Activated T-helper 9 cell treated with anti-CD3 and anti-CD28 coated beads, Interleukin-2, amount 50 U/mL, for 16 hours (primary cell): ENCODE measurements at places on chromosomes 3 and 15.

DNA sequence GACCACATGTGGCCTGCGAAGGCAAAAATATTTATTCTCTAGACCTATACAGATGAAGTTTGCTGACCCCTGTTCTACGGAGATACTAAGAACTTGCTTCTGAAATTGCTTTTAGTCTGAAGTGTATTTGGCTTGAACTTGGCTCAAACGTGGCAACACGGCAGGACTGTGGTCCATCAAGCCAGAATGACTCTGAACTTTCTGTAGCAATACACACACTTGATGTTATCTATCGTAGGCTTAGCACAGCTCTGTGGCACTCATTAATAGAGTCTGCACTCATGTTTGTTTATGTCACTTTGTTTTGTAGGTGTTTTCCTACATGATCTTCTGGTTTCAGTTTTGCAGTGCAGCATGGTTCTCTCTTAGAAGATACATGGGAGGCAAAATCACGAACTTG is 298.1 kb downstream of the ADAMTS17 start:
- DNase-seq: no peak

DNA sequence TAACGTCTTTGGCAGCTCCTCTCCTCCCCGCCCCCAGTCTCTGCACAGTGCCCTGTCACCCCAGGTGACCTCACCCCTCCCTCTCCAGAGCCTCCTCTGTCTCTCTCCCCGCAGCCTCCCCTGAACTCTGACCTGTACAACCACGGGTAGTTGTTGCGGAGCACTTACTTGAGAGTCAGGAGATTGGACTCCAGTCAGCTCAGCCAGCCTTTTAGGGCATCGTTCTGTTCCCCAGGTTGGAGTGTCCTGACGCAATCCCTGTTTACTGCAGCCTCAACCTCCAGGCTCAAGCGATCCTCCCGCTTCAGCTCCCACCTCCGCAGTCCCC is 177.7 kb downstream of the UACA start:
- no peak for DNase-seq

DNA sequence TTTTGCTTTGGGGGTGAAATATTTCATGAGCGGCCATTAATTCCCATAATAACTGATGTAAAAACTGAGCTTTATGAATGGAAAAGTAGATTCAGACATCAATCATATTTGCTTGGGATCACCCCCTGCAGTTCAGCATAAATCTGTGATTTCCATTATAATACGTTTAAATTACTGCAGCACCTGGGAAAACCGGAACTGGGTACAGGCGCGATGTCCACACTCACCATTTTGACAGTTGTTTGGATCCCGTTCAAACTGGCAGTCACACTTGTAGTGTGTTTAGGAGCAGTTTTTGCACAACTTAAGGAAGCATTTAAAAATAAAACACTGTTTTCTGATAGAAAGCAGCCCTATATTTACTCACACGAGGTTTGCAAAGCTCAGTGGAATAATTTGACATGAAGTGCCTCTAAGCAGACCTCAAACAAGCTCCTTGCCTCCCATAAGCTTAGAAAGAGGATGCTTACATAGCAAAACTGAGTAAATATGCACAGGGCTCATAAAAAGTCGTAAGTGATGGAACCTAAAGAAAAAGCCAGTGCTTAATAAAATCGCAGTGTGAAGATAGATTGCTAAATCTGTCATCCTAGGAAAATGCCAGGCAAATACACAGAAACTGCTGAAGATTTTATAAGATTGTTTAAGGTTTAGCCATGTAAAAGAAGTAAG is 377.6 kb downstream of the PTPRG start:
- no peak for DNase-seq

GRCh38 chr3:98612587-98612986 is 19.2 kb upstream of the CPOX start:
- no peak for DNase-seq

GRCh38 chr3:141294848-141295247 is 63.2 kb downstream of the PXYLP1 start:
- DNase-seq: no peak

DNA sequence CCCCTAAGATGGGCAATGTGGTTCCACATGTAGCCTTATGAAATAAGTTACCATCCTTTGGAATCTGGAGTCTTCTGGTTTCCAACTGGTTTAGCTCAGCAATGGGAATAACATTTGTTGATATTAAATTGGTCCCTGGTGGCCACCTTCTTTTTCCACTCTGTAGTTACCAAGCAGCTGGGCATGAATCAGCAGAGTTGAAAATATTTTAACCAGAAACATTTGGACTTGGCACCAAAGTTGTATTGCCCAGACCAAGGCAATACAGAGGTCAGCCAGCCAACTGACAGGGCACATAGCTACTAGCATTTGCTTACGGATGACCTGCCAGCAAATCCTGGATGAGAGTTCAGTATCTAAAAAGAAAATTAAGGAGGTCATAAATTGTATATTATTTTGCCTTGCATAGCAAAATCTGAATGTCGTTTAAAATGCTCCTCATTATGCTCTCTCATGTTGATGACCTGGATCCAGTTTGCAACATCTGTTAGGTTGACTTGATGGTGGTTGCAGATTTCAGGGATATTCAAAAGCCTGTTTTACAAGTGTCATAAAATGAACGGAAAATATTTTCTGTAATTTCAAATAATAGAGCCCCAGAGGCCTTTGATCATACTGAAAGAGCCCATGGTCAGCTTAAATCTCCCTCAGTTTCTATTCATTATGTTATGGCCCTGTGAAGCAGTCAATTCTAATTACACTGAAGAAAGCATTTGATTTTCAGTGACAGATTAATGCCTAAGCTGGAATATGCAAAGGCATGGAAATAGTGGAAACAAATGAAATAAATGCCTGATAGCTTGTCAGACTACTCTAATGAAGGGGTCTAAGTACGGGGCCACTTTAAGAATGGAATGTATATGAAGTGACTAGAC is 54.6 kb downstream of the PPM1L start:
- DNase-seq: no peak

DNA sequence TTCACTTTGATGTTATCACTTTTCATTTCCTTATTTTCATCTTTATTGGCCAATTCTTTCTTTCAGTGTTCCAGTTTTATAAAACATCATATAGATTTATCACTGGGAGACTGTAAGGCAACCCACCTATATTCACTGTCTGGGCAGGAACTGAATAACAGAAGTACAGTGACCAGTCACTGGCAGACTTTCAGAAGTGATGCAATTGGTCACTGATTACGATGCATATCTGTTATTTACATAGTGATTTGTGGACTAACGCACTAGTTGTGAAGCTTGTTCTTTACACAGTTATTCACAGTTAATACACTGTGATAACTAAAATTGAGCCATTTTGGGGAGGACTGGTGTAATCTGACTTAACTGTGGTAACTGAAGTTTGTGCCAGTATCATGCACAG is 190.2 kb upstream of the DPH6 start:
- DNase-seq: no peak

GRCh38 chr15:96468036-96468435 is 137.5 kb downstream of the NR2F2 start:
- no peak for DNase-seq

GRCh38 chr15:63539521-63539920 is 35.1 kb downstream of the USP3 start:
- no peak for DNase-seq

DNA sequence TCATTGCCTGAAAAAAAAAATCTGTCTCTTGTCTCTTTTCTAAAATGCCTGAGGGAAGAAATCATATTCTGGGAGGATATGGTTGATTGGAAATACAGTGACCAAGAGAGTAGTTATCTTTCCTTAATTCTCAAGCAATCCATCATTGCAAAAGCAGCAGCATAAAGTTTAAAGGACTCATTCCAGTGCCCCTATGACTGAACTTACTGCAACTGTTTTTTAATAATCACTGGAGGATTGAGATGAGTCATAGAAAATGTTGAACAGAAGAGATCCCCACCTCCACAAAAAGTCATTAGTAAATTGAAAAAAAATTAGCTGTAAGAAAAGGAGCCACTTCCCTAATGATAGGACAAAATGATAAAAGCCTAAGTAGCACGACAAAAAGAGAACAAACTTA is 121.5 kb downstream of the SLC9A9 start:
- no peak for DNase-seq

GRCh38 chr3:189967254-189967865 is 153.3 kb downstream of the P3H2 start:
- DNase-seq: no peak

DNA sequence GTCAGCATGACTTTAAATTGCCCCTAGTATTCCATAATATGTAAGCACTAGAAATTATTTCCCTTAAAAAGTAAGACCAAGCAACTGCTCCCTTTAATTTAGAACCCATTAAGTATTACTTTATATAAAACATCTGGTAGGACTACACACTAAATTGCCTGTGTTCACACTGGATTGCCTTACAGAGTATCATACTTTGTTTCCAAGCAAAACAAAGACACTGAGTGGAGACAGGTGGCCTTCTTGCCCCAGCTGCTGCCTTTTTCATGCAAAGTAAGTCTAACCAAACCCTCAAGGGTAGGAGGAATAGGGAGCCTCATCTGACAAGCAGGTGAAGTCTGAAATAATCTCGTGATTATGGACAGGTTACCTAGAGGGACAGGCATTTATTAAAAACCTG is 87.3 kb downstream of the PEX5L start:
- DNase-seq: no peak

DNA sequence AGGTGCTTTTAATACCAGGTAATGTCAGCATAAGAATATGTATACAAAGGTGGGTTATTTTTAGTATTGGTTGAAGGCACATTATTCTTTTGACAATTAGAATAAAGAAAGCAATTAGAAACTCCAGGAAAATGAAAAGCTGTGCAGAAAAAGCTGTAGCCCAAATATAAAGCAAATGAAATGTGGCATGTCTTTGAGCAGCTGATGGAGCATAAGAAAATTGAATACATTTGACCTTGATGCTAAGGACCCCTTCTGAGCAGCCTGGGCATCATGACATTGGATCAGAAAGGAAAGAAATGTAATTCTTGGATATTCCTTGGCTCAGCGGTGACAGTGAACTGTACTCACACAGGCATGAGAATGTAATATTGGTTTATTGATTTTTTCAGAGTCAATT is 8.0 kb upstream of the ISLR start:
- DNase-seq: no peak

- no peak for DNase-seq
Measured at GRCh38 chr15:66595931-66596545, 30.2 kb upstream of the LCTL start.

DNA sequence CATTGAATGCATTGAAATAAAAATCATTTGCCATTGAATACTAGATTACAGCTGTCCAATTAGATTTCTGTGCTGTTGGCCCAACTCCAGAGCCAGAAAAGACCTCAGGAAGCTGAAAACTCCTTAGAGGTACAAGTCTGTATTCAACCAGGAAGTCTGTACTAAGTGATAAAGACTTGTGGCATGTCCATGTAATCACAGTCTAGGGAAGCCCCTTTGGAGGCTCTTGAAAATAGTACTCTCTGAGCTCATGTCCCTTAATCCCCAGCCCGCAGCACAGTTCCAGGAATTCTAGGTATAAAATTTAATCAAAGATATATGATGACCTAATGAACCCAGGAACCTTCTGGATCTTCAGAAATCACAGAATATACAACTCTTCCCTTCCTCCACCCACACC is 279.4 kb downstream of the RSL24D1 start:
- no peak for DNase-seq

DNA sequence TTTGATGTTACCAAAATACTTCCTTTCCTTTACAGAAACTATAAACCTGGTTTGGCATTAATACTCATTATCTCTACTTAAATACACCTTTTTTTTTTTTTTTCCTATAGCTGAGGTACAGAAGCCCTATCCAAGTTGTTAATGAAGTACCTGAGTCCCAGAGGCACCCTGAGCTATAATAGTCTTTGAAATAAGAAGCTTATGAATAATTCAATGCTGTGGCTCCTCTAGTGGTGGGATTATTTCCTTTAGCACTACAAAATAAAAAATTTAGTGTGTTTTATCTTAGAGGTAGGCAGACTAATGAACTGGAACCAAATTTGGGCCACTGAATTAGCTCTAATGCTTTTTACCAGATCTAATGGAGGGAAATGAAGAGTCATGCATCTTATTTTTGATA is 611.9 kb downstream of the EDEM1 start:
- DNase-seq: no peak
